Omental fat pad (tissue), 4 donors: ENCODE measurements at places on chromosomes 16 and 17. TPM values are rescaled to one million over a fixed set of nuclear protein-coding genes. Genes with fewer than 3 reads are reported as not detected.

- DNase-seq: no peak
Observed at GRCh38 chr16:54288835-54289241, 2.3 kb upstream of the IRX3 start.

Gene PNMT
- 1.1 TPM for total RNA-seq

- DNase-seq: no peak
Observed at GRCh38 chr16:54677308-54677950, 253.2 kb upstream of the IRX5 start.

GRCh38 chr17:69348429-69348828 is 21.5 kb upstream of the ABCA5 start:
- no peak for DNase-seq
